NAMALWA (cell line): ENCODE measurements at places on chromosomes 13 and 19.
A peak's percentile ranks its signal among the peaks of the same experiment; 100 is the strongest.

- DNase-seq: no peak
These were observed 143.1 kb downstream of the ZNF737 start for GRCh38 chr19:20422216-20423205.

- no peak for DNase-seq
These were observed 2034.0 kb downstream of the OLFM4 start for GRCh38 chr13:55062662-55063061.

DNA sequence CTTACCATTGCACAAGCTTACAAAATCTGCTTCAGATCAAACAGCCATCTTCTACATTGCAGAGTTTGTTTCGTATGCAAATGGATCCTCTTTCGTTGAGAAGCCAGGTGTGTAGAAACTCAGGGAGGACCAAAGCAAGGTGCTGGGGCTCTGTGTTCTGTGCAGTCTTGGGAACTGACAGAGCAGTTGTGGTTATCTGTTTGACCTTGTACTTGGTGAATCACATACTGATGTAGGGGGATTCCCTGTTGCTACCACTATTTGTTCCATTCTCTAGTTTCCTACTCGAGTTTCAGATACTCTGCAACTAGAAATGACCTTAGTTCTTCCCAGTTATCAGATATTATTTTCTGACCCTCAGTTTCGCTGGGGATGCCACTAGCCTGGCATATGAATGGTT, 95.2 kb upstream of the CLDN10 start:
- peak; percentile 18 for DNase-seq

DNA sequence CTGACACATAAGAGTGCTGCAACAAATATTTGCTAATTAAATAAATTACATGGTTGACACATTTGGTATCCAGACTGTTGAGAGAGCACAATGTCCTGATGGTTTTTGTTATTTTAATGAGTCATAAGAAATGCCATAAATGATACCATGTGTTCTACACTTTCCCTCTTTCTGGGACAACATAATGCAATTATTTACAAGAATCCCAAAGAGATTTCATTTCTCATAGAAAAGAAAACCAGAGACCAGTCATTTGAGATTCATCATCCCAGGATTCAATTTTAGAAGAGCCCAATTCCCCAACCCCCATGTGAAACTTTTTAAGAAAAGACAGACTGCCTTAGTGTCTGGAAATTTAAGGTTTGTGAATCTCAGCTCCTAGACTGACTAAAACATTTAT, 399.6 kb downstream of the DCT start:
- no peak for DNase-seq

- peak; percentile 72 for DNase-seq
These were observed 80.1 kb downstream of the ZNF486 start for GRCh38 chr19:20247016-20247683.

DNA sequence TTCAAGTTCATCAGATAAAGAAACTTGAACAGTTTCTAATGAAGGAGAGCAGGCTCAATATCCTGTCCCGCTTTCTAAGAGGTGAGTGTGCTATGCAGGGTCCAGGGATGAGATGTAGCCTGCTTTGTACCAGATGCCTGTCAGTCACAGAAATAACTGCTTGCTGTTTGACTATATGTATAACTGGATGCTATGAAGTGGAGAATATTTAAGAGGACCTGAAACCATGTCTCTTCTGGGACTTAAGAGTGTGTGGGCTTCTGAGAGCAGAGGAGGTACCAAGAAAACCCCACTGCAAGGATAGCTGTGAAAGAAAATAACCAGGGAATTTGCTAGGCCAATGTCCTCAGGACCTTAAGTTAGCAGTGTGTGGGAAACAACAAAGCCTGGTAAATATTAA, 246.3 kb upstream of the RFC3 start:
- no peak for DNase-seq

GRCh38 chr13:77492982-77493381, 42.5 kb upstream of the SCEL start:
- peak; percentile 67 for DNase-seq

DNA sequence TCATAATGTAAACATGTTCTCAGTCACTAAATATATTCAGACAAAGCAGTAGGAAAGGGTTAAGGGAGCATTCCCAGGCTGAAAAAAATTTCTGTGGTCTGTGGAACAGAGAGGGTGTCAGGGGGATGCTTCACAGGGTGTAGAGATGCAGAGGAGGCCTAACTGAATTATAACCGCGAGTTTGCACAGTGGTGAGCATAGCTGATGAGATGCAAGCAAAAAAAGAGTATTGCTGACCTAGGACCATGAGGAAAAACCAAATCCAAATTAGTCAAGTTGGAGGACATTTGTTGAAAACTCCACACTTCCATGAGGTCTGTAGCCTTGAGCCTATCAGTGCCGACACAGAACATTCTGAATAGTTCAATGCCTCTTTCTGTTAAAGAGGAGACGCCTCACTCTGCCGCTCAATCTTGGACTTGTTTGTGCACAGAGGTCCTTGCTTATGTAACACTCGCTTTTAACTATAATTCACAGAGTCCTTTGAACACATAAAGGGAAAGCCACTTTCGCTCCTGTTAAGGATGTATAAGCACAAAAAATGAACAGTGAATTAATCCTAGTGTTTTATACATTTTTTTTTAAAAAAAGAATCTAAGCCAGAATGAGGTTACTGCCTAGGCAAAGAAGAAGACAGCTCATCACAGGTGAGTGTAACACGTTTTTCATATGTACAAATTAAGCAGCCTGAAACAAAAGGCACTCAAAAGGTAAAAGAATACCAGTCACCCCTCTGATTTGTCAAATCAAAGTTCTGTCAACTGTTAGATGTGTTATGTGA, 25.8 kb upstream of the INTS6 start:
- DNase-seq: no peak

DNA sequence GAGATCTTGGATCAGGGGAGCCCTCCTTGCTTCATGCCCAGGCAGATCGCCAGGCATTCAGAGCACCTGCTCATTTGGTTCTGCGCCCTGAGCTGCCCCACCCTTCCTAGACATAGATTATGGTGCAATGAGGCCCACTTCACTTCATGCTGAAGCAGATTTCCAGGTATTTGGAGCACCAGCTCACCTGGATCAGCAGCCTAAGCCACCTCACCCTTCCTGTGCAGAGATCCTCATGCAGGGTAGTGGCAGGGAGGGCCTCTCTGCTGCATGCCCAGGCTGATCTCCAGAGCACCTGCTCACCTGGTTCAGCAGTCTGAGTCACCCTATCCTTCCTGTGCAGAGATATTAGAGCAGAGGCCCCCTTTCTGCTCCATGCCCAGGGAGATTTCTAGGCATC, 1966.1 kb downstream of the PCDH9 start:
- DNase-seq: no peak

DNA sequence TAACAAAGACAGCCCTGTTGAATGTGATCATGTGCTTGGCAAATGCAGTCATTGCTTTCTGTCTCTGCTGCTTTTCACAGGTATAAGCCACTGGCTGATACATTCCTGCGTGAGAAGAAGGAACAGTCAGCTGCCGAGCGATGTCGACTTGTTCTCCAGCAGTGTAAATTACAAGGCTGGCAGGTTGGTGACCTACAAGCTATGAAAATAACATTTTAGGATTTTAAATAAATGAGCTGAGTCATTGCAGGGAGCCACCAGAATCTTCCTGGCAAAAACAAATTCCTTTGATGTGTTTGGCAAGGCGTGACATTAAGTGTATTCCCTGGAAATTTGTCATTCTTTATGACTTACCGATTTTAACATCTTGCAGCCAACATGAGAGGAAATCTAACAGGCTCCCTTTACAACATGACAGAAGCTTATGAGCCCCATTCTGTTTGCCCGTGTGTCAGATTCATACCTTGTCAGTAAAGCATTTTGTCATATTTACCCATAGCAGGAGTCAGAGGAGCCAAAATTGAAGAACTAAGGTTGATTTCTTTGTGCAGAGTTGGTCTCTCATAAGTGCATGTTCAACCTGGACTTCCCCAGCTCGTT, 471.4 kb downstream of the MYO16 start:
- no peak for DNase-seq

DNA sequence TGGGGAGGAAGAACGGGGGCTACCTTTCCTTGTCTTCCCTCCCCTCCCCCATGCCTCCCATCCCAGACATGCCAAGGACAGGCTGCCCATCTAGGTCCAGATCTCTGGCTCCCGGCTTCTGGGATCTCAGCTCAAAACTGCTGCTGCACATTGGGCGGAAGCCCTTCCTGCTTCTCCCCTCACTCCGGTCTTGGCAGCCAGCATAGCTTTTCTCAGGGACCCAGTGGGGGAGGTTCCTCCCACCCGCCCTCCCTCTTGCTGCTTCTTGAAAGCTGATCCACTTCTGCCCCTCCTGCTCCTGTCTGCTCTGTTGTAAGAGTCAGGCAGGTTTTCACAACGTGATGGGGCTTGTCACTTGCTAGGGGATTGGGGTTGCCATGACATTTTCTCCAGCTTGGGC, 21.7 kb upstream of the RNF17 start:
- no peak for DNase-seq

GRCh38 chr19:57165846-57166245, 1.4 kb downstream of the DUXA start:
- no peak for DNase-seq
